Right lung (tissue), 10 donors: ENCODE measurements at places on chromosomes 2 and 18.
A peak's percentile ranks its signal among the peaks of the same experiment; 100 is the strongest.

DNA sequence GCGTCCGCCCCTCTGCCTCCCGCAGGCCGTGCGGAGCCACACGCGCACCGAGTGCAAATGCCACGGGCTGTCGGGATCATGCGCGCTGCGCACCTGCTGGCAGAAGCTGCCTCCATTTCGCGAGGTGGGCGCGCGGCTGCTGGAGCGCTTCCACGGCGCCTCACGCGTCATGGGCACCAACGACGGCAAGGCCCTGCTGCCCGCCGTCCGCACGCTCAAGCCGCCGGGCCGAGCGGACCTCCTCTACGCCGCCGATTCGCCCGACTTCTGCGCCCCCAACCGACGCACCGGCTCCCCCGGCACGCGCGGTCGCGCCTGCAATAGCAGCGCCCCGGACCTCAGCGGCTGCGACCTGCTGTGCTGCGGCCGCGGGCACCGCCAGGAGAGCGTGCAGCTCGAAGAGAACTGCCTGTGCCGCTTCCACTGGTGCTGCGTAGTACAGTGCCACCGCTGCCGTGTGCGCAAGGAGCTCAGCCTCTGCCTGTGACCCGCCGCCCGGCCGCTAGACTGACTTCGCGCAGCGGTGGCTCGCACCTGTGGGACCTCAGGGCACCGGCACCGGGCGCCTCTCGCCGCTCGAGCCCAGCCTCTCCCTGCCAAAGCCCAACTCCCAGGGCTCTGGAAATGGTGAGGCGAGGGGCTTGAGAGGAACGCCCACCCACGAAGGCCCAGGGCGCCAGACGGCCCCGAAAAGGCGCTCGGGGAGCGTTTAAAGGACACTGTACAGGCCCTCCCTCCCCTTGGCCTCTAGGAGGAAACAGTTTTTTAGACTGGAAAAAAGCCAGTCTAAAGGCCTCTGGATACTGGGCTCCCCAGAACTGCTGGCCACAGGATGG, 7.1 kb upstream of the WNT10A start:
- DNase-seq, result no peak

DNA sequence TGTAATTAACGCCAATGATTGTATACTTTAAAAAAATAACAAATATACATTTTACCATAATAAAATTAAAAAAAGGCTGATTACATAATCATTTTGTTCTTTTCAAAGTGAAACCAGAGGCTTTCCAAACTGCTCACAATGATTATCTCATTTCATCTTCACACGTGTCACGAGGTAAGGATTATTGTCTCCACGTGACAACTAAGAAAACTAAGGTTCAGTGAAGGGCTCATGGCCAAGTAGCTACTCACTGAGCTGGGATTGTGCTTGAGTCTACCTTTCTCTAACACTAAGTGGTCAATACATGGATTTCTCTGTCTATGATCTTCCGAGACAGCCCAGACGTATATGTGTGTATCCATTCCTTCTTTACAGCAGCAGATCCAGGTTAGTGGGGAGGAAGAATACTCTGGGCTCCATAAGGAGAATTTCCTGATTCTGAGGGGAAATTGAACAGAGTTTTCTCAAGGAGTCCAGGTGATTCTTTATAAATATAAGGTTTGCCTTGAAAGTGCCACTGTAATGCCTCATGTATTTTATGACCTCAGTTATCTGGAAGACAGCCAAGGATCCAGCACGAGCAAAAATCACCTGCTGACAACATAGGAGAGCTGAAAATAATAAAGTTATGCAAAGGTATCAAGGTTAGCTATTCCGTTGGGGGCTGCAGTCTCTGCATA, 25.6 kb upstream of the ACSL3 start:
- DNase-seq, result no peak

GRCh38 chr18:60503199-60503598, 130.6 kb upstream of the MC4R start:
- no peak for DNase-seq

DNA sequence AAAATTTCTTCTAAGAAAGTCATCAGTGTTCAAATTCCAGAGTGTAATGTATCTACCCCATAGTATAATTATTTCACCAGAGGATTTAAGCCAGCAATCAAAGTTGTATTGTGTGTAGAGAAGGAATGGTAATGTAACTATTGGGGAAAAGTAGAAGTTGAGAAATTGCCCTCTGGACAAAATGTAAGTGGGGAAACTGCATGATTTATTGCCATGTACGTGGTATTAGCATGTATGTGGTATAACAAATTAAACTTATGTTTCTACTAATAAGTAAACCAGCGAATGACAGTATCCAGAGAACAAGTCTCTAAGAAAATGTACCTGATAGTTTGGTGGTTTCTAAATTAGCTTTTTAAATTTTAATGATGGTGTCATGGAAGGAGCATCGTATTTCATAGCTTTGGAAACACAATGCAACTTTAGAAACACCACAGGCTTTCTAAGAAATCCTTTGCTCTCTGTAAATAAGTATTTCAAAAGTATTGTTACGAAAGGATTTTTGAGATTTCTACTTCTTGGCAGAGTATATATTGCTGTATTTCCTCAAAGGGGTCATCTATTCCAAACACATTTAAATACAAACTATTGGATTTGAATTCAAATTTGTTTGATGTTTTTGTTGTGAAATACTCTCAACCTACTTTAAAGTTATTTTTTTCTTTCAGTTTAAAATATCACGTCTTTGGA, 1018.9 kb upstream of the ZEB2 start:
- no peak for DNase-seq

GRCh38 chr2:134574611-134575330, 144.0 kb downstream of the TMEM163 start:
- no peak for DNase-seq

DNA sequence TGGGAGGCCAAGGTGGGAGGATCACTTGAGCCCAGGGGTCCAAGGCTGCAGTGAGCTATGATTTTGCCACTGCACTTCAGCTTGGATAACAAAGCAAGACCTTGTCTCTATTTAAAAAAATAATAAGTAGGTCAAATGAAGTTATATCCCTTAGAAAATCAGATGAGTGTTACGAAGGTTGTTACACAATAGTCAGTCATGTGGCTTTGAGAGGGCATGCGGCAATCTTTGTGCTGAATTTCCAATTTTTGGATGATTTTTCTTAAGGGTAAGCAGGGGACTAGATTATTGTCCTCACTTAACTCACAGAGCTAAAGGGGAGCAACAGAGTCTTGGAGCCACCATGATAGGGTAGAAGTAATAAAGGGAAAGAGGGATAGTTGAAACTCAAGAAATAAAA, 71.8 kb downstream of the B3GNT2 start:
- DNase-seq, result no peak

DNA sequence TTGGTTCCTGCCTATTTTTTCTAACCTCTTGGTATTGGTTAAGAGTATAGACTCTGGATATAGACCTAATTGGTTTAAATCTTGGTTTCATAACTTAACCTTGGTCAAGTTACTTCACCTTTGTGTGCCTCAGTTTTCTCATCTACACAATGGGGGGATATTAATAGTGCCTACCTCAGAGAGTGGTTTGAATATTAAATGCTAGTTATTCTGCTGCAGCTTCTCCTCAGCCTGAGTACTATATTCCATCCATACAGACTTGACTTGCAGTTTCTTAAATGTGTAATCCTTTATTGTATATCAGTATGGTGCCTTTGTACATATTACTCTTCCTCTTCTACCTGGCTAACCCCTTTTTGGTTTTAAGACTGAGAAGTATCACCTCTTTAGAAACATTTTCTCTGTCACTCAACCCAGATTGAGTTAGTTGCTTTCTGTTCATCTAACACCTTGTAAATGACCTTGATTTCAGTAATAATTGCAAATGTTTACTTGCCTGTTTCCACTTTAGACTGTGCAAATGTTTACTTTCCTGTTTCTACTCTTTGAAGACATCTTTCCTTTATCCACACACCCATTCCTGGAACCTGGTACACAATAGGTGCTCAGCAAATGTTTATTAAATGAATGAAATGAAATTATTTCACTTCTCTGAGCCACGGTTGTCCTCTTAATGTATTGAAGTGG, 6.6 kb downstream of the ACVR2A start:
- no peak for DNase-seq

DNA sequence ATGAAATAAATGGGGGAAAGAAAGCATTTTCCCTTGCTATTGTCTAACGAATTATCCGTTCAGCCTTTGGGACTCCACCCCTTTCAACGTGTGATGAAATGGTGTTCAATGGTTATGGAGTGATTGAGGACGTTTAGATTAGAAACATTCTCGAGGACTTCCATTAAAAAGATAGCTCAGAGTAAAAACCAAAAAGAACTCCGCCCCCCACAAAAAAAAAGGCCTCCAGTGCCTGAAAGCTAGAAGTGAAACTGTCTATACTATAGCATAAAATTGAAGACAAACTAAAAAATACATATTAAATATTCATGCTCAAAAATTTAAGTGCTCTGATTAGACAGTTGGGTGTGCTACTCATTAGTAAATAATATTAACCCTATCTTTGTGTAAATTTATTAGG, 3.0 kb upstream of the ZNF516 start:
- DNase-seq, result no peak

- no peak for DNase-seq
Measured at GRCh38 chr2:237872178-237872887, 12.9 kb downstream of the RAMP1 start.

DNA sequence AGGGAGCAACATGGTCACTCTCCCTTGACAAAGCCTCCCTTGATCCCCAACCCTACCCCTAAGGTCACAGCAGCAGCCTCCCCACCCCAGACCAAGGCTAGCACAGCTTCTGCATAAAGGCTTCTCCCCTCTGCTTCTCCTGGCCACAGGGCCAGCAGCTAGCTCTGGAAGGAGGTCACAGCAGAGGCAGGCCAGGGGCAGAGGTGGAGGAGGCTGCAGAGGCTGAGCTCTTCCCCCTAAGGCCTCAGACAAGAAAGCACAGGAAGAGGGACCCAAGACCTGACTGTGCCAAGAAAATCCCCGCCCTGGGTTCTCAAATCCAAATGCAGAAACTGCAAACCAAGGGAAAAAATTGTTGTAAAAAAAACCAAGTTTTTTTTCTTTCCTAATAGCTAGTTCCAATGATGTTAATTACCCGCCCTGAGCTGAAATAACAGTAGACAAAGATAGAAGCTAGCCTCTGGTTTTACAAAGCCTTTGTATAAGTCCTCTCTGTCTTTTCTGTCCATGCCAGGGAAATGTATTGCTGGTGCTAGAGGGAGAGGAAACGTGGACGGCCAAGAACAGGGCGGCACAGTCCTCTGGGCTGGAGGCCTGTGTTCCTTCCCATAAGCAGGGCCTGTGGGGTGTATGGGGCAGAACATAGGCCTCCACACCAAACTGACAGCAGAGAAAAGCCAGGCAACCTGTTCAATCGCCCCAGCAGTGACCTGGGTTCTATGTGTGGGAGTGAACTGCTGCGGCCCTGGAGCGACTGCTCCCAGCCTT, 79.5 kb downstream of the POLR1A start:
- no peak for DNase-seq

DNA sequence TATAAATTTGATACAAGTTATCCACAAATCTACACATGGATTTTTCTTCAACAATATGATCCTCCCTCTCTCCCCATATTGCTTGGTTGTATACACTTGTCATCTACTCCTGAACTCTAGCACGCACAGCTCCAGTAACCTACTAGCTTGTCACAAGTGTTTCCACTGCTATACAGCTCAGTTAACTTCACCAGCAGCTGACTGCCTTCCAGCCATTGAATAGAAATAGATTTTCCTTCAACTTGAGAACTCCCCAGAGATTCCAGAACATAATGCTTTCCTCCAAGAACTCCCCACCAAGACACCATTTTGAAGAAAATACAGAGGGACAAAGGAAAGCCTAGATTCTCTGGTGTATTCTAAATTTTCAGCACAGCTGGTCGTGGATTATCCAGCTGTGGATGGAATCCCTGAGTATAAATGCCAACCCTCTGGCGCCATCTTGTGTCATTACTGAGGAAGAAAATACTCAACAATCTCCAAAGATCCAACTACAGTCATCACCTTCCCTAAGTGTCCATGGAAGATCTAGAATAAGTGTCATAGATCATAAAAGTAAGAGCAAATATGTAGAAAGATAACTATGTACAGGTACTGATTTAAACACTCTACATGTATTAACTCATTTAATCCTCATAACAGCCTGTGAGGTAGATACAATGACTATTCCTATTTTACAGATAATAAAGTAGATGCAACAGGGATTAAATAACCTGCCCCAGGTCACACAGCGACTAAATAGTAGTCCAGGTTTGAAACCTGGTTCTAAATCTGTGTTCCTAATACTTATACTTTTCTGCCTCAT, 156.7 kb downstream of the ARHGAP28 start:
- DNase-seq, result peak; percentile 63

DNA sequence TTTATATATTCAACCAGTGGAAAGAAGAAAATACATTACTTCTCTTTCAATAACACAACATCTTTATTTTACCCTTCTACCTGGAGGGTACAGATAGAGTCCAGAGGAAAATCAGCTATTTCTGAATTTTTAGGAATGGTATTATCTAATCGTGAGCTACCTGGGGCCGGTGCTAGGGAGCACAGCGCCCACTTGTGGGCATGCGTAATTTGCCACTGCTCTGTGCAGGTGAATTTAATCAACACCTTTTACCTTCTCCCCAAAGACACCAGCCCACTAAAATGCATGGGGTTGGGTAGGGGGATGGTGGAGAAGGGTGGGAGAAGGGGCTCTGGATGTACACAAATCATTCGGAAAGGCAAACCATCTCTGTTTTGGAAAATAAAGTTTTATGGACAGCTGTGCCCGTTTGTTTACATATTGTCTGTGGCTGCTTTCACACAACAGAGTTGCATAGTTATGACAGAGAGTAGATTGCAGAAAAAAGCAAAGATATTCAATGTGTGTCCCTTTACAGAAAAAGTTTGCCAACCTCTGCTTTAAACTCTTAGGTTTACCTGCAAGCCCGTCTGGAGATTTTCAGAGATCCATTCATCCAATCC, 51.5 kb upstream of the DCC start:
- no peak for DNase-seq

DNA sequence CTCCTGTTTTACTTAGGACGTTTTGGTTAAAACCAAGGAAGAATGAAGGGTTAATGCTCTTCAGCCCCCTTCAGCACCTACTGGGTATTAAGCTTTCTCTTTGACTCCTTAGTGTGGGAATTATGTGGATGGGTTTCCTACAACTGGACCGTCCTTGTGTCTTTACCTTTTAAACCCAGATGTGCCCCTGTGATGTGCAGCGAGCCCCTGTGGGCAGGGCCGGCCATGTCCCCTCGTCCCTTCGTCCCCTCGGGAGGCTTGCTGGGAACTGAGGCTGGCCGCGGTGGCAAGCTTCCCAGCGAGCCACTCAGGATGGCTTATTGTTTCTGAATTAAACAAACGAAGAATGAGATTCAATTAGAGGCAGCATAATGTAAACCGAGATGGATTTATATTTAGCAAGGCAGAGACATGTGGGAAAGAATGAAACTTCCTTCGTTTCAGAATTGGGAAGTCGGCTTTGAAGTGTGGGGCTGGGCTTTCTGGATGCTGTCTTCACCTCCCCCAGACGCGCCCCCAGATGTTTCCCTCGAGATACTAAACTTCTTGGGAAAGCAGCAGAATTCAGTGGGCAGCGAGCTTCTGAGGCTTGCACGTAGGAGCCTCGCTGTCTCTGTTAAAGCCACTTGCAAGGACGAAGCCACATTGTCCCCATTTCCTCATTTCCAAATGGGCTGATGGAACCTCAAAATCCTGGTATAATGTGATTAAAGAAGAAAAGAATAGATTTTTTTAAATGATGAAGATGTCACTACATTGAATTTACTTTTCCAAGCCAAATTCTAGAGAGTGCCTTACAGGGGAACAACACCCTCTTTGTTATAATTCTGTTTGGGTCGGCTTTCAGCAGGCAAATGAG, 146.0 kb downstream of the VAPA start:
- no peak for DNase-seq
